ENCODE measurements at places on chromosomes 6 and 20. TPM values are rescaled to one million over a fixed set of nuclear protein-coding genes. Genes with fewer than 3 reads are reported as not detected.

GRCh38 chr6:43338243-43338642 is 29.6 kb upstream of the CRIP3 start:
- no peak for DNase-seq

DNA sequence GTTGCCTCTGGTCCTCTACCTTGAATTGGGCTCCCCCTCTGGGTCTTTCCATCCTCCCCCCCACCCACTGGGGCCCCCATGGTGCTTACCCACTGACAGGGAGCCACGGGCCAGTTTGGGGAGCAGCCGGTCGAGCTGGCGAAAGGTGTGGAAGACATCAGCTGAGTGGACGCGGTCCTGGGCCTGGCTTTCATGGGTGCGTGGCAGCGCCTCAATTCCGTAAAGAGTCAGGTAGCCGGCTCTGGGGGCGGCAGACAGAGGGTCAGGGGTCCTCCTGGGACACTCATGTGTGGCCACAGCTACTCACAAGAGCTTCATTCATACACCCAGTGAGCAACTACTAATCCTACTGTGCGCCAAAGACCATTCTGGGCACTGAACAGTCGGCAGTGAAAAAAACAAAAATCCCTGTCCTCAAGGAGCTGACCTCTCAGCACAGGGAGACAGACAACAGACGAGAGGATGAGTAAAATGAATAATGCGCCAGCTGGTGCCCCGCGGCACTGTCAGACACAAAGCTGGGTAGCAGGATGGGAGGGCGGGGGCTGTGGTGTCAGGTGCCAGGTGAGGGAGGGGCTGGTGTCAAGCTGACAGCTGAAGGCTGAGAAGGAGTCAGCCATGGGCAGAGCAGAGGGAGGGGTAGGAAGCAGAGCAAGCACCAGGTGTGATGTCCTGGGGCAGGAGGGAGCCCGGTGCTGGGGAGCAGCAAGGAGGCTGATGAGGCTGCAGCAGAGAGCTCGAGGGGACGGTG is 28.3 kb downstream of the PTGIS start:
- DNase-seq = no peak

- DNase-seq = no peak
These were observed 512.6 kb upstream of the MAP3K7 start for GRCh38 chr6:91099479-91099878.

GRCh38 chr6:91094806-91095475 is 508.1 kb upstream of the MAP3K7 start:
- no peak for DNase-seq

DNA sequence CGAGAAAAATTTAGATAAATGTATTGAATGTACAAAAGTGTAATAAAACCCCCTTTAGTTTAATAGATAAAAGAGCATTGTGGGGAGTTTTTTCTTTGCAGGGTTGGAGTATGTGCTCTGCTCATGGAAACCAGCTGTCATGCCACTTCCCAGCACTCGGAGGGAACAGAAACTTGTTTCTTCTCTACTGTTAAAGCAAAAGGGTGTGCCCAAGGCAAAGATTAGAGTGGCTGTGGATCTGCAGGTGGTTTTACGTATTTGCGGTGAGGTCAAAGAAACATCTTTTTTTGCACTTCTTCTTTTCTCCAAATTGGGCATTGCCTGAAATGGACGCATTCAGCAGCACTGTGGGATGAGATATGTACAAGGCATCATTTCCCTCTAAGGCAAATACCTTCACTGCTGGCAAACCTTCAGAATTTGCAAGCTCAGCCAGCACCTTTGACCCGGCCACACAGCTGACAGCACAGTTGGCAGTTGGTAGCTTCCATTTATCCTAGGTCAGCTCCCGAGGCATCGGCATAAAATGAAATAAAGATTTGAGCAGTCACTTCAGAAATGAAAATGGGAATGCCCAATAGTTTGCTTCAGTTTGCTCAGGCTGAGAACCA is 178.4 kb upstream of the EYA4 start:
- DNase-seq = no peak

DNA sequence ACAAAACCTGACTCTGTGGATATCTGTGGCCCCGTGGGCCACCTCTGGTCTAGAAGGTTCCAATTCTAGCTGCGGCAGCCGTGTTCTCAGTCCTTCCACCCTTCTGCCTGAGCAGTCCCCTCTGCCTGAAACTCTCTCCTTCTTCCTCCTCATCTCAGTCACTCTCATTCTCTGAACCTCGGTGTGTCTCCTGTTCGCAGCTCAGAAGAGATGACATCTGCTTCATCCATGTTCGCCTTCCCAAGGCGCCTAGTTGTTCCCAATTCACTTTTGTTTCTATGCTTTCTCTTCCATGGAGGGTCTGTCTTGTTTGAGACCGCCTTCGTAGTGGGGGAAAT is 95.5 kb downstream of the CEBPB start:
- DNase-seq = no peak

GRCh38 chr20:16095226-16095625 is 478.0 kb downstream of the KIF16B start:
- DNase-seq = no peak

- DNase-seq = no peak
These were observed 235.2 kb downstream of the ARID1B start for GRCh38 chr6:157012355-157012754.

GRCh38 chr6:29510746-29511300 is 23.1 kb upstream of the MAS1L start:
- no peak for DNase-seq

- DNase-seq = no peak
These were observed 270.5 kb upstream of the SUPT3H start for GRCh38 chr6:45648262-45648620.

GRCh38 chr6:143708889-143709288 is 31.1 kb downstream of the PHACTR2 start:
- no peak for DNase-seq

DNA sequence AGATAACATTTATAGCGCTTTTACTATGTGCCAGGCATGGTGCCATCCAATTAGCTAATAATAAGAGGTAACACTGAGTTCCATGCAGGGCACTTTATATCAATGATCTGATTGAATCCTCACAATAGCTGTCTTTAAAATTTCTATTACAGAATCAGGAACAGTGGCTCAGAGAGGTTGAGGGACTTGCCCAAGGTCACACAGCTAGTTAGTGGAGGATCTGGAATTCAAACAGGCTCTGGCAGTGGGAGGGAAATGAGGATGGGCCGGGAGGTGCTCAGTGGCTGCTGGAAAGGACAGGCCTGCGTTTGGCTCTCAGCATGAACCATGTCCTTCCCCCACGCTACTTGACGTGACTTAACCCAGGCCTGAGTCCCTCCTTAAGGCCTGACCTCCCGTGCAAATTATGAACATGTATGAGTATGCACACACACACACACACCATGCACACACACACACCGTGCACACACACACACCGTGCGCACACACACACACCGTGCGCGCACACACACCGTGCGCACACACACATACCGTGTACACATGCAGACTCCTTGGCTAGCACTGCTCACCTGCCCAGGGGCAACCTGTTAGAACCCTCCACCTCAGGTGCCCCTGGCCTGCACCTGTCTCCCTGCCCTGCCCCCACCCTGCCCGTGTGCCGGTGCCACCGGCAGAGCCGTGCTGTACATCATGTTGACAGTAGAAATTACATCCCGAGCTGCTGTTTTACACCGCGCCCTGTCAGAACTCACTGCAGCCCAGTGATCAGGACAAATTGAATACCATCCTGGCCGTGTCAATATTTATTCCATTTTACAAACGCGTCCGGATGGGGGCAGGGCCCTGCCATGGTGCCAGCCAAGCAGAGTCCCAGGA is 43.7 kb downstream of the CDH22 start:
- no peak for DNase-seq

DNA sequence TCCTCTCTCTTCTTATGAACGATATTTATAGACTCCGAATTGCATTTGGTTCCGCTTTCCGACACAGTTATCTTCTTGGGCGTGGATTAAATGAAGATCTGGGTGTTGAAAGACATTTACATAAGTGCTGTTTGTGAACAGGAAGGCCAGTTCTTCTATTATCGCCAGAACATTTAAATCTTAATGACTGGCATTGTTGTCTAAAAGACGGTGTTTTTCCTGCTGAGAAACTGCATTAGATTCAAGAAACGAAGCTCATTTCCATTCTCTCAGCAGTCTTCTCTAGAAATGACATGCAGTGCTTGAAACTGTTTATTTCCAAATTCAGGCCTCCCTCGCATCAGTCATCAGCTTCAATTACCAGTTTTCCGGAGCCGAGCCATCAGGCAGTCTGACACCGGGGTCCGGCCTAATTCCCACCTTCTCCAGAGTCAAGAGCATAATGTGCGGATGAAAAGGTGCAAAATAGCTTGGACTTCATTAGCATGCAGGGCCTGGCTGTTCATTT is 16.0 kb downstream of the LINC00237 start:
- DNase-seq = no peak

- peak; percentile 38 for DNase-seq
These were observed 1.2 kb downstream of the OGFR start for GRCh38 chr20:62805711-62806382.

- no peak for DNase-seq
These were observed 230.6 kb upstream of the SUPT3H start for GRCh38 chr6:45608252-45608913.

GRCh38 chr20:53468587-53468986 is 125.1 kb downstream of the ZNF217 start:
- no peak for DNase-seq

DNA sequence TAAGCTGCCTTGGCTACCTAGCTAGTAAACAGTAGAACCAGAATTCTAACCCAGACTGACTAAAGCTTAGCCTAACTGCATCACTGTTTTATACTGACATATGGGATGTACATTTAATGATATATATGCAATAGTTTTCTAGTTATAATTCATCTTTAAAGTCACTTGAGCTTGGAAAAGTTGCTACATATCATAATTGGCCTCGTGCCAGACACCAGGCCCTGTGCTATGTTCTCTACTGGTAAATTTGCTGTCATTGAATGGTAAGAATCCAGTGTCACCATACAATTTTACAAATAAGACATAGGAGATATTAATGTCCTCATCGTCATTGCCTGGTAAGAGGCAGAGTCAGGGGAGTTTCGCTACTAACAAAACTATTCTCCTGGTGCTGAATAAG is 396.8 kb downstream of the CDKAL1 start:
- DNase-seq = peak; percentile 26

DNA sequence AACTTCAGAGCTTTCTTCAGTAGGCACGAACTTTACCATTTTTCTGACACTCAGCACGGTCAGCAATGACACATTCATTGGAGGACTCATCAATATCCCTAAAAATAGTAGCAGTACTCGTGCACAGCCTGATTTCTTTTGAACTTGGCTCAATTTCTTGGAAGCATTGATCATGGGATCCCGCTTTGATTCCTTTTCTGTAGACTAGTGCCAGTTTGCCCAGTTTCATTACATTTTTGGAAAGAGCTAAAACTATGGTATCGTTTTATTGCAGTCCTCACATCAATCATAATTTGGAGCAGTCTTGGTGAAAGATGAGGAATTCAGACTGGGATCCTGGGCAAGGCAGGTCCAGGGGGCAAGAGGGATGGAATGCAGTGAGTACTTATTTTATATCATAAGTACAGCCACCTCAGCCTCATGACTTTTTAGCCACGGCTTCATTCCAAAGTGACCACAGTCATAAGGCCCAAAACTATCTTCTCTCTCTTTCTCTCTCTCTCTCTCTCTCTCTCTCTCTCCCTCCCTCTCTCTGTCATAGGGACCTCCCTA is 170.9 kb upstream of the AKAP12 start:
- no peak for DNase-seq

DNA sequence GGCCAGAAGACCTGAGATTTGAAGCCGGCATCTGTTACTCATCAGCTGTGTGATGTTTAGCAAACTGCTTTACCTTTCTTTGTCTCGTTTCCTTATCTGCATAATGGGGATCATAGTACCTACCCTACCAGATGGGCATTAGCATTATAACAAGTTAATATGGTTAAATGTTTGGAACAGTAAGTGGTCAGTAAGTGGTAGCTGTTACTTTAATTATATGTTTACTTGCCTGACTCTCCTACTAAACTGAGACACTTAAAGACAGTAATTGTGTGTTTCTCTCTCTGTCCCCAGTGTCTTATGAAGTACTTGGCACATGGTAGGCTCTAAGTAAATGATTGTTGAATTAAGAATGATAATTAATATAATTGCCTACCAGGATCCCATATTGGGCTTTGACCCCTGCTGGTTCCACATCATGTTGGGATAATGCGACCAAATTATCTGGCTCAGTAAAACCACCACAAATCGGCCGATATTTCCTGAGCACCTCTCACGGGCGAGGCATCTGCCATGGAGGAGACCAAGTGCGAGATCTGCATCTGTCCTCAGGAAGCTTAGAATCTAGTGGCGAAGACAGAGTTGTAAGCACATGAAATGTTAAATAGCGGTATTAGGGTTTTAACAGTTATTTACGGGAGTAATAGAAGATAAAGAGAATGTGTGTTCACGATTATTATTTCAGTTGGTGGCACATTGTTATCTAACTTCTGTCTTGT is 31.4 kb downstream of the PTK7 start:
- DNase-seq = no peak

DNA sequence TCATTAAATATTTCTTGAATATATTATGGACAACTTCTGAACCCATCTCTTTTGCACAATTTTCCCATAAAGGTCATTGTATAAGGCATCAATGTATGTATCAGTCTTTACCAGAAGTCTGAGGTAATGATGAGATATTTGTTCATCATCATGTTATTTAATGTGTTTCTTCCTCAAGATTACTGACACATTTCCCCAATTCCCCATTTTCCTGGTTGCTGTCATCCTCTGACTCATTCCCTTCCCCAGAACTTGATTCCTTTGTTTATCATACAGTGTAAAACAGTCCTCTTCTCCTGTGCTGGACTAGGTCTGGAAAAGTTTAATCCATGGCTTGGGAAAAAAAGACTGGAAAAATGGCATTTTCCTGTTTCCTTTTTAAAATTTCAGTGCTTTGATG is 107.9 kb upstream of the FLRT3 start:
- DNase-seq = peak; percentile 1

Gene NFS1
- 8.9 TPM for total RNA-seq

Gene GSTA3
- total RNA-seq = not detected

Gene TPX2
- 5.8 TPM for total RNA-seq

Gene RBBP8NL
- not detected for total RNA-seq

Gene SNAI1
- 1.8 TPM for total RNA-seq

Gene RNF39
- not detected for total RNA-seq

Gene CST4
- total RNA-seq = not detected

Gene TXLNB
- total RNA-seq = 0.40 TPM

Gene PLG
- not detected for total RNA-seq
